NCI-H1436 (cell line): ENCODE measurements at places on chromosomes 16 and 17.

DNA sequence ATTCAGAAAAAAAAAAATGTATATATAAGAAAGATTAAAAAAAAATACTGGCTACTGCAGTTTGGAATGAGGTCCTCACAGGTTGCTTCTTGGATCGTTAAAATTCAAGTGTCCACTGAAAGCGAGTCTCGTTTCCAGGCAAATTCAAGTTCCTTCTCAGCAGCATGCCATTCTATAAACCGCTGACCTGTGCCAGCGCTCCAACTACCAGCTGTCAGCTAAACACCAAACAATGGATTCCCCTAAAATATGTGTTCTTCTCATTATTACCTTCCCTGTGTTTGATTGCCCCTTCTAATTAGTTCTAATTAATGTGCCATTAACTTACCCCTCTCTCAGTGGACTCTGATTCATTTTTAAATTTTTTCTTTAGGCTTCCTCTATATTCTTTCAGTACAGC, 92.4 kb downstream of the DNAH9 start:
- no peak for DNase-seq

GRCh38 chr16:68081861-68082628, 3.1 kb upstream of the NFATC3 start:
- no peak for DNase-seq

DNA sequence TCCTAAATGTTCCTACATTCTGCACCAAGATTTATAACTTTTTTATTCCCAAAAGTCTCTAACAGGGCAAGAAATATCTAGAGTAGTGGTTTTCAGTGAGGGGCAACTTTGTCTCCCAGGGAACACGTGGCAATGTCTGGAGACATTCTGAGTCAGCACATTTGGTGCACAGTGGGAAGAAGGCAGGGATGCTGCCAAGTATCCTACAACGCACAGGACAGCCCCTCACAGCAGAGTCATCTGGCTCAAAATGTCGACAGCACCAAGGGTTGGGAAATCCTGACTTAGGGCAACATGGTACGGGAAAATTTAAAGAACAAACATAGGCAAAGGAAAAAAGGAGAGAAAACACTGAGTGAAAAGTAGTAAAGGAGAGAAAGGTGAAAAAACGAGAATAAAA, 61.8 kb downstream of the SMG6 start:
- no peak for DNase-seq

- DNase-seq = no peak
Observed at GRCh38 chr16:69234460-69234859, 47.5 kb downstream of the SNTB2 start.

GRCh38 chr16:78257376-78257728, 157.9 kb downstream of the WWOX start:
- no peak for DNase-seq

DNA sequence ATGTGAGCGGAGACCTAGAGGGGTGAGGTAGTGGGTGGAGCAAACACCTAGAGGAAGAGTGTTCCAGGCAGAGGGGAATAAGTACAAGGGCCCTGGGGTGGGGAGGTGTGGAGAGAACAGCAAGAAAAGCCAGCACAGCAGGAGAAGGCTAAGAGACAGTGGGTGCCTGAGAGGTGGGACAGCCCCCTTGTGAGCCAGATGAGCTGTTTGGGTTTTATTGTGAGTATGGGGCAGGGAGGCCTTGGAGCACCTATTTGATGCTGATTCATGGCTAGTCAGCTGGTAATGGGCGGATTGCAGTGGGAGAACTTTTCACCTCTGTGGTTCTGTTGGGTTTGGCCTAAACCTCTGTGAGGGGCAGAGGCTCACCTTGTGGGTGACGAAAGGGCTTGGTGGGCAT, 68.4 kb downstream of the ABCC1 start:
- no peak for DNase-seq

DNA sequence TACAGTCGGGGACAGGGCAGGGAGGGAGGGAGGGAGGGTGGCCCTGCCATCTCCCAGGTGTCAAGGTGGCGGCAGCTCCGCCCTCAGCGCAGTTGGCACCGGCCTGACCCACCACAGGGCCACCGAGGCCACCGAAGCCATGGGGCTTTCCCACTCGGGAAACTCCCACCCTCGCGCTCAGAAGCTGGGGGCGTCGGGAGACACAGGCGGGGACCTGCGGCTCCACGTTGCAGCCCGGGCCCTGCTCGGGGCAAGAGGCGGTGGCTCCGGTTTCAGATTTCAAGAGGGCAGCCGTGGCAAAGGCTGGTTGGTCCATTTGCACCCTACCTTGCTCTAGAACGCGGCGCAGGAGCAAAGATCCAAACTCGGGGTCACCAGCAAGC, 544 bp downstream of the CYB561 start:
- DNase-seq = no peak

DNA sequence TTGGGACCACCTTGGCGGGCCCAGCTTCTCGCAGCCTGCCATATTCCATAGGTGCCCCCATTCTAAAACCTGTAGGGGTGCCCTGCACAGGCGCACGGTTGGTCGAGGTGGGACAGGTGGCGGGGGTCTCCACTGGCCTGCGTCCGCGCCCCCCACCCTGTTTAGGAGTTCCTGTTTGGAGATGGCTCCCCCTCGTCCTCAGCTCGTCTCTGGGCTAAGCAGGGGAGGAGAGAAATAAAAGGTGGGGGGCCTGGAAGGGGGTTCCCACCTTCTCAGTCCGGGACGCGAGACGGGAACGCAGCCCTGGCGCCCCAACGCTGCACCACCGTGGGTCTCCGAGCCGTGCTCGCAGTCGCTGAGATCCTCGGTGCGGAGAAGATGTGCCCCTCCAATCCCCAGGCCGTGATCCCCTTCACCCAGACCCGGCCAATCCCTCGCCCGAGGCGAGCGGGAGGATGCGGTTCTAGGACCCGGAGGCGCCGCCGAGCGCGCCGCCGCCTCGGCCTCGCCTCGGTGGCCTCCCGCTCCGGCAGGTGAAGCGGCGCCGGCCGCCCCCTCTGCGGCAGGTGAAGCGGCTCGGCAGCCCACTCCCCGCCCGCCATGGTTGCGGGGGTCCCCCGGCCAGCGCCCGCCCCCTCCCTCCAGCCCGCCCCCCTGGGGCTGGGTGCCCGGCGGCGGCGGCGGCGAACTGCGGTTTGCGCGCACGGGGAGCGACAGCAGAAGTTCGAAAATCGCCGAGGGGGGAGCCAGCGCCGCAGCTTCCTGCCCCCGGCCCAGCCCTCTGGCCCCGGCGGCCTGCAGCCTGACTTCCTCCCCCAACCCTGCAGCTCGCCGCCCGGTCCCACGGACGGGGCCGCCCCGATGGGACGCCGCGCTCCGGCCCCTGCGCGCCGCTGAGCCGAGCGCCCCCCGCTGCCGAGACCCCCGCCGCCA, at the start of gene FMNL1:
Gene FMNL1 (plus strand): TSS at position 805 of the 933 bp plus-strand sequence. CDS start 240 bp downstream, outside the sequence.
- no peak for DNase-seq

- DNase-seq = no peak
Observed at GRCh38 chr17:69457603-69458002, 43.1 kb downstream of the MAP2K6 start.

- DNase-seq = no peak
Observed at GRCh38 chr16:57167538-57167937, 18.3 kb downstream of the PSME3IP1 start.

DNA sequence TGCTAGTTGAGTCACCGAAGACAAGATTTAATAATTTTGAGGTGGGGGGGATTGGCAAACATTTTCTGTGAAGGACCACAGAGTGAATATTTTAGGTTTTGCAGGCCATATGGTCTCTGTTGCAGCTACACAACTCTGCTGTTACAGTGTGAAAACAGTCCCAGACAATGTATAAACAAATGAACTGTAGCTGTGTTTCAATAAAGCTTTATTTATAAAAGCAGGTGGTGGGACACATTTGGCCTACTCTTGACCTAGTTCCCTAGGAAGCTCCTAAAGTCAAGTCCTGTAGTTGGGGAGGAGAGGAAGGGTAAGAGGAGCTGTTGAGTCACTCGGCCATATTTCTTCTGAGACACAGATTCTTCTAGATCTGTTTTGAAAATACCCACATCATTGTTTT, 92.3 kb downstream of the SDR42E1 start:
- no peak for DNase-seq

DNA sequence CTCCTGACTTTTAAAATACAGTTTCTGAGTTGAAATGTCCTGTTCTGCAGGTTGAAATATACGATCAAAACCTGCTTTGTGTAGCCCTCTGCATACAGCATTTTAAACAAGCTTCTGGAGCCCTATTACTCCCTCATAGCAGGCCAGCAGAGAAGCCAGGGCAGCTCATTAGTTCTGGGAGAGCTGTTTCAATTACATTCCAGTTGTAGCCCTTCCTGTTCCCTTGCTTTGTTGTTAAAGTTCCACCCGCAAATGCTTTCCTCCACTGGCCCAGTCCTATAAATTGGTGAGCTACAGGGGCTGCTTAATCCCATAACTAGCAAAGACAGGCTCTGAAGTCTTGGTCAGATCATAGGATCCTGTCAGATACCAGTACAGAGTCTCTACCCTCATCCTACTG, 162.5 kb downstream of the SLC39A11 start:
- DNase-seq = no peak

- no peak for DNase-seq
Observed at GRCh38 chr17:35596530-35597233, 9.6 kb downstream of the AP2B1 start.

GRCh38 chr17:69086641-69087040, 25.9 kb upstream of the ABCA9 start:
- DNase-seq = no peak
